ENCODE measurements at places on chromosomes 13 and 19.

DNA sequence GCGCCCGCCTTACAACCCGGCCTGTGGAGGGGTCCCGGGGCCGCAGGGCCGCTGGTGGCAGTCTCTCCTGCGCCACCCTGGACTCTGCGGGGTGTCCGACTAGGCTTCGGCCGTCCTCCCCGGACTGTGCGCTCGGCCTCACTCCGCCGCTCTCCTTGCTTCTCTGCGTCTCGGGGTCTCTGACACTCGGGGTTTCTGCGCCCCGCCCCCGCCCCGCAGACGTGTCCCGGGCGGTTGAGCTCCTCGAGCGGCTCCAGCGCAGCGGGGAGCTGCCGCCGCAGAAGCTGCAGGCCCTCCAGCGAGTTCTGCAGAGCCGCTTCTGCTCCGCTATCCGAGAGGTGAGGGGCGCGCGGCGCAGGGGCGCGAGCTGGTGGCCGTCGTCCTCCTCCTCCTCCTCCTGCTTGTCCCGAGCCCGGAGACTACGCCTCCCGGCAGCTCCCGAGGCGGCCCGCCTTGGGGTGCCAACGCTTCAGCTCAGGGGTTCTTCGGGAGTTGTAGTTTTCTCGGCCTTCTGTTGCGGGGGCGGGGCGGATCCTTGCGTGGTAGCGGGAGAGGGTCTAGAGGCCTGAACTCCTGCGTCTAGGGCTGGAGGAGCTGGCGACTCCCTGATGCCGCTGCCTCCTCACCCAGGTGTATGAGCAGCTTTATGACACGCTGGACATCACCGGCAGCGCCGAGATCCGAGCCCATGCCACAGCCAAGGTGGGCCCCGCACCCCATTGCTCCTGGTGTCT is 627 bp downstream of the LIN7B start:
- DNase-seq, result no peak

DNA sequence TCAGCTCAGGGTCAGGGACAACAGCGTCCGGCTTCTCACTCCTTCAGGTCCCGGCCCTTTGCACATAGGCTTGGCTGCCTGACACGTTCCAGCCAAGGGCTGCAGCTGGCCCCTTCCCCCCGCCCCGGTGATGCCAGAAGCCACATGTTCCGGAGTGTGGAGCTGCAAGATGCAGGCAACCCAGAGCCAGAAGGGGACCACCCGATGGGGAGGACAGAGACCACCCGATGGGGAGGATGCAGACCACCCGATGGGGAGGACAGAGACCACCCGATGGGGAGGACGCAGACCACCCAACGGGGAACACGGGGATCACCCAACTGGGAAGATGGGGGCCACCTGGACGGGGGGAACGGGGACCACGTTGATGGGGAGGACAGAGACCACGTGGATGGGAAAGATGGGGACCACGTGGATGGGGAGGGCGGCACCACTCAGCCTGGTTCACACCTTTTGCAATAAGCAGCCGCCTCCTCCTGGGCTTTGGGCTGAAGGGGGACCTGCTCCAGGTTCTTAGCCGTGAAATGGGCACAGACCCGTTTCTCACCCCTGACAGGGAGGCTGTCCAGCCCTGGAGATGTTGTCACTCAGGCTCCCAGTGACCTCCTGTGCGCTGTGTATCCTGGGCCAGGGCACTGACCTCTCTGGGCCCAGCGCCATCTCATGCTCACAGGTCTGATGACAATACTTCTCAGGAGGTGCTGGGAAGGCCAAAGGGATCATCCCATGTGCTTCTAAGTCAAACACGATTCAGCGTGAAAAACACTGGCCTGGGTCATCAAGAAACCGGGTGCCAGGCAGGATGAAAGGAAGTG is 34.5 kb downstream of the C13orf46 start:
- no peak for DNase-seq

GRCh38 chr19:54431255-54431838 is 16.1 kb downstream of the TTYH1 start:
- no peak for DNase-seq

GRCh38 chr13:45879666-45880065 is 28.1 kb upstream of the SIAH3 start:
- DNase-seq, result no peak

DNA sequence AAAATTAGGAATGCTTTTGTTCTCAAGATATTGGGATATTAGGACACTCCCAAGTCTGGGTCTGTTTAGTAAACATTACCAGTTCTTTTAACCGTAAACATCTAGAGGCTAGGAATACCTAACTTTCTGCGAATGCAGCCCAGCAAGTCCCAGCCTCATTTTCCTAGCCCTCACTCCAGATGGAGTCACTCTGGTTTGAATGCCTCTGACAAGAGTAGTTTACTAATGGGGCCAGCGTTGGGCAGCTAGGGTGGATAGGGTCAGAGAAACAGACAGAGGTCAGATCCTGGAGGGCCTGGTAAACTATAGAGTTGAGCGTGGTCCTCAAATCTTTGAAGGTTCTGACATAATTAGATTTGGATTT is 53.6 kb downstream of the WDFY2 start:
- no peak for DNase-seq

DNA sequence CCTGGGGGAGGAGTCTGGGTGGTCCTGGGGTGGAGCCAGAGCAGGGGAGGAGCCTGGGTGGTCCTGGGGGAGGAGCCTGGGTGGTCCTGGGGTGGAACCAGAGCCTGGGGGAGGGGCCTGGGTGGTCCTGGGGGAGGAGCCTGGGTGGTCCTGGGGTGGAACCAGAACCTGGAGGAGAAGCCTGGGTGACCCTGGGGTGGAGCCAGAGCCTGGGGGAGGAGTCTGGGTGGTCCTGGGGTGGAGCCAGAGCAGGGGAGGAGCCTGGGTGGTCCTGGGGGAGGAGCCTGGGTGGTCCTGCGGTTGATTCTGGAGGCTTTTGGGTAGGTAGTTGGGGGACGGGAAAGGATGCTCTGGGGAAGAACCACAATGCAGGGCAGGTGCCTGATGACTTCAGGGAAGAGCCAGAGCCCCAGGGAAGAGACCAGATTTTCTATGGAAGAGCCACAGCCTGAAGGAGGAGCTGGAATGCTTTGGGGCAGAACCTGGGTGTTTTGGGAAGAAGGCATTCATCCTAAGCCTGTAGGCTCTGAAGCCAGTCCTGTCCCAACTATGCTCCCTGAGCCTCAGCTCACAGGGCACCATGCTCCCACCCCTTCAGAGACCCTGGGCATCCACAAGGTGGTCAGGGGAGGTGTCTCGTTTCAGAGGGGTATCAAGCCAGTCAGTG is 15.0 kb downstream of the MRPS12 start:
- DNase-seq, result no peak

DNA sequence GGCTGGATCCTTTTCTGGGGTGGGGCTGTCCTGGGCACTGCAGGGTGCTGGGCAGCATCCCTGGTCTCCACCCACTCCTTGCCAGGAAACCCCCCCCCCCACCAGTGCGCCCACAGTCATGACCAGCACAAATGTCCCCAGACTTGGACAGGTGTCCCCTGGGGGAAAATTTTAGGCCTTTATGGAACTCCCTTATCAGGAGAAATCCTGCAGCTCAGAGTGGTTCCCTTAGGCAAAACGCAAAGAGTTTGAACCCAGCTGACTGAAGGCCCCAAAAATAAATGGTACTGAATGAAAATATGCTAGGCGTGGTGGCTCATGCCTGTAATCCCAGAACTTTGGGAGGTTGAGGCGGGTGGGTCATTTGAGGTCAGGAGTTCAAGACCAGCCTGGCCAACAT is 51.8 kb downstream of the GADD45B start:
- DNase-seq, result no peak

DNA sequence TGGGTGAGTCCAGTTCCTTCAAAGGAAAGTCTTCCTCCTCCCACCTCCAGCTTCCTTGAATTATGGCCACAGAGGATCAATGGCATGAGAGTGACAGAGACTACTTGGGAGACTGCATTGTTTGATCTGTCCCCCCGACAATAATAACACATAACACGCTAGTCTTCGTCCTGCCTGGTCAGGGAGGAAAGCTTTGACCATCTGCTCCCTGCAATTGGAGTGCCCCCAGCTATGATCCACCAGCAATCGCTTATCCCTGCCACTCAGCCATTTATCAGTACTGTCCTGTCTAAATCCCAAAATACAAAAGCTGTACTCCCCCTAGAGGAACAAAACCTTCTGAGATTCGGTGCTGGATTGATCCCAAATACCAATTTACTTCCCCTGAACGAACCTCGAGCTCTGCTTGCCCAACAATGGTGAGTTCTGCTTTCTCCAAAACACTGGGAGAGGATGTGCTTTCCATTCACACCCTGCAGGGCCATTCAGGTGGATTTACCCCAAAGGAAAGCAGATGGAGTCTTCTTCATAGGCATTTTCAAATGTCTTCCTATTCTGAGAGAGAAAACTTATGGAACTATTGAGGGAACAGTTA is 466.7 kb downstream of the TSHZ3 start:
- no peak for DNase-seq

- DNase-seq, result no peak
Observed at GRCh38 chr13:40515702-40516101, 150.7 kb downstream of the FOXO1 start.

DNA sequence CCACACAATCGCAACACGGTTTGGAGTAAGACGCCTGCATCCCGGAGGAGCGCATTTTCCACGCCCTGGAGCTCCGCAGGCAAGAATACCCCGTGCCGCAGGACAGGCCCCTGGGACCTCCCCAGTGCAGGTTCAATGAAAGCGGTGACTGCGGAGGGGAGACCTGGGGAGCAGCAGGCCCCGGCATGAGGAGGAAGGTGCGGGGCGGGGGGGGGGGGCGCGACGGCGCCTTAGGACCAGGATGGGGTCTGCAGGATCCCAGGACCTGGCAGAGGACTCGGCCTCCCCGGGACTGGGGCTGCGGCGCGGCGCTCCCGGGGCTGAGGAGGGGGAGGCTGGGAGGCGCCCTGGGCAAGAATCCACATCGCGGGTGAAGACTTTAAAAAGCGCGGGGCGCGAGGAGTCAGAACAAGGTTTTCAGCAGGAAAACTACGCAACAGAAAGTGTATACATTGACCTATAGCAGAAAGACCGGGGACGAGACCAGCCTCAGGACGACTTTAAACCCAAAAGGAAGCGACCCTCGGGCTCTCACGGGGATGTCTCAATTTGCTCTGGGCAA is 432 bp downstream of the ZNF611 start:
- peak; percentile 39 for DNase-seq

GRCh38 chr13:90107661-90108060 is 1239.8 kb upstream of the MIR17HG start:
- DNase-seq, result no peak

DNA sequence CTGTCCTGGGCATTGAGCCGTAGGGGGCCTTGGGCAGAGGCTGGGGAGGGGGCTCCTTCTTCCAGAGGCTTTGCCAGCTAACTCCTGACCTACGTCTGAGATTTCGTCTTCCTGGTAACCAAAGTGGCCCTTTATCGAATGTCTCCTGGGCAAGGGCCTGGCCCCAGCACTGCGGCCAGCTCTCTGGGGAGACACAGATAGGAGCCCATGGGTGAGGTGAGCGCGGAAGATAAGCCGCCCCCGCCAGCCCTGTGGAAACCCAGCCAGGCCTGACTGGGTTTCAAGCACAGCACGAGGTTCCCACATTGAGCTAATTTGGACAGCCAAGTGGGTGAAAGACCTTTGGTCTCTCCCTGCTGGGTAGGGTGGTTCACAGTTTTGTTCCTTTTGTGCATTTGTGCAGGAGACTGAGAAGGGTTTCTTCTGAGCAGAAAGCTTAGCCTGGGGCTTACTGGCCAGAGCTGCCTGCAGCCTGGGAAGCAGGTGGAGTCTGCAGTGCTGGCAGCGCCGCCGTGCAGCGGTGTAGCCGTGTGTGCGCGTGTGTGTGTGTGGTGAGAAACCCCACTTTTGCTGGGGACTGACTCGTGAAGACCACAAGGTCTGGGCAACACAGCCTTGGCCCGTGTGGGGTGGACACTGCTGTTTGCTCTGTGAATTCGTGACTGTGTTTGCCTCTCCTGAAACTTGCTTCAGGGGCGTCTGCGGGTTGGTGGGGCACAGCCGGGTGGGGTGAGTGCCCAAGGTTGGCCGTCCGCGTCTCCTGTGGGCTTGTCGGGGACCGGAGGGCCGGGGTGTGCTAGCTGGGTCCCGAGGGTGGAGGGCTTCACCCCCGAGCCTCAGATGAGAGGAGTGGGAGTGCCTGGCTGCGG is 2.5 kb downstream of the BSG start:
- DNase-seq, result peak; percentile 77

DNA sequence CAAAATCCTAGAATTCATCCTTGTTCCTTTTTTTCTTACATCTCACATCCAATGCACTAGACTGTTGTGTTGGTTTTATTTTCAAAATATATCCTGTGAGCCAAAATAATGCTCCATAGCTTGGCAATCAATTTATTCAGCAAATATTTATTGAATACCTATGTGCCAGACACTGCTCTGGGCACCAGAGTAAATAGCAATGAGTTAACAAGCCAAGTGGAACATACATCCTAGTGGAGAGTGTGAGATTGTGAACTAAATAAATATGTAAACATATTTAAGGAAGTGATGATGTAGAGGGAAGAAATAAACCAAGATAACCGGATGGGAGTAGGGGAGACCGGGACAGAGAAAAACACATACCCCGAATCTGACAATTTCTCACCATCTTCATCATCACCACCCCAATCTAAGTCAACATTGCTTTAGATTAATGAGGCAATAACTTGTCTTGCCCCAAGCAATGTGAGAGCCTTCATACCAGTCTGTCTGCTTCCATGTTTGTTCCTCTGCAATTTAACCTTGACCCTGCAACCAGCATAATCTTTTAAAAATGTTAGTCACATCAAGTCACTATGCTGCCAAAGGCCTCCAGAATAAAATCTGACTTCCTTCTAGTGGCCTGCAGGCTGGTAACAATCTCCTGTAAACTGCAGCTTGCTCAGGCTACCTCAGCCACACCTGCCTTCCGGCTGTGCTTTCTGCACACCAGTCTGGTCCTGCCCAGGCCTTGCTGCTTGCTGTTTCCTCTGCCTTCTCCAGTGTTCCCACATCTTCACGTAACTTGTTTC is 199.2 kb downstream of the DLEU7 start:
- DNase-seq, result no peak

DNA sequence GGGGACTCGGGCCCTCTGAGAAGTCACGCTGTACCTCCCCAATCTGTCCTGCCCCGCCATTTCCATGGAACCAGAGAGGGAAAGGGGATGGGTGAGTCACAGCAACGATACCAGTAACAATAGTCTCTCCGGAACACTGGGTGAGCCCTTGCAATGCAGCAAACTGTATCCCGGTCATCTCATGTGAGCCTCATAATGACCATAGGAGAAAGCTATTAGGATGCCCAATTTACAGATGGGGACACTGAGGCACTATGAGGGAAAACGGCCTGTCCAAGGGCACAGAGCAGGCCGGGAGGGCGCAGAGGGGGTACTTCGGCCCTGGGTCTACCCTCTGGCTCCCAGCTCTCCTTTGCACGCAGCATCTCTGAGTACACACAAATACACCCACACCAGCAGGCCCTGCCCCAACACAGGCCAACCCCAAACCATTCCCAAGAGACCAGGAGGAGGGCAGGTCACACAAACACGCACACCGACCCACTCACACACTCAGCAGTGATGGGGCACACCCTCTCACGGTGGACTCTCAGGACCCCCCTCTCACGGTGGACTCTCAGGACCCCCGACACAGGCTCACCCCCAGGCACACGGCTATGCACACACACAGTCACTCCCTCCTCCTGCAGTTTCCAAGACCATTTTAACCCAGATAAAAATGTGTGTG is 18.2 kb downstream of the LRRC4B start:
- no peak for DNase-seq

GRCh38 chr19:7681340-7682174 is 924 bp downstream of the TRAPPC5 start:
- DNase-seq, result peak; percentile 96

GRCh38 chr13:106443607-106444322 is 91.7 kb downstream of the EFNB2 start:
- DNase-seq, result no peak
